Heart left ventricle (tissue), 16 donors: ENCODE measurements at places on chromosomes 2 and 18. TPM values are rescaled to one million over a fixed set of nuclear protein-coding genes. Genes with fewer than 3 reads are reported as not detected.

DNA sequence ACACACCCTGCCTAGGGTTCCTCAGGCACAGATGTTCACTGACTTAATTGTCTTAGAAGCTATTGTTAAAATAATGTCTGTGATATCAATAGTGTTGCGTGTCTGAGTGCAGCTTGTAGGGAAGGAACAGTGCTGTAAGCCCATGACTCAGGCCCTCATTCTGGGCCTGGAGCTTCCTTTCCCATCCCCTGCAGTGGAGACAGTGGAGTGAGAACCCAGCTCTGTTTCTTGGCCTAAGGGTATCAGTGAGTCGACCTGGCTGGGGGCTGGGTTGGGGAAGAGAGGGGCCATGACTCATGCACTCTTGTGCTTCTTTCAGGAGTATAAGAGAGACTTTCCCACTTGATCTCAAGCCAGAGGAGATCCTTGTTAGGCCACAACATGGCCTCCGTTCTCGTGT is 106.8 kb downstream of the HRH4 start:
- DNase-seq, result no peak

DNA sequence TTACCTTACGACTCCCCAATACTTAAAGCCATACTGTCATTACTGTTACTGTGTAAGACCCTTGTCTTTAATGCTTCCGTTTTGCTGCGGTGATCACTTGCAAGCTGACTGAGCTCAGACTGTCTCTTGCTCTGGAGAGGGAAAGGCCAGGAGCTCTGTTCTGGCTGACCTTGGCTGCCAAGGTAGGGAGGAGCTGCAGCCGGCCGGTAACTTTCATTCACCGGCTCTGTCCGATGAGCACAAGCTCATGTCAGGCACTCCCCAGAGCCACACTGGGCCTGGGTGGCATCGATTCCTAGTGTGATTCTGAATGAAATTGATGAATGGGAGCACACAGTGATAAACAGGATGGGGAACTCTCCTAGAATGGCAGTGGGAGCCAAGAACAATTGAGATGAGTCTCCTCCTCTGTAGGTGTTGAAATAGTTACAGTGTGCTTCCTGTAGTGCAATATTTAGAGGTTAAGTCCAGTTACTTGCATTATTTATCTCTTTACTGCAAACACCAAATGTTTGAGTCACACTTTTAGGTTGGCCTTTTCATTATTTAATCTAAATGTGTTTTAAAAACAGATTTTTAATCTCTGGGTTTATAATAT is 100.9 kb downstream of the ATP9B start:
- no peak for DNase-seq

DNA sequence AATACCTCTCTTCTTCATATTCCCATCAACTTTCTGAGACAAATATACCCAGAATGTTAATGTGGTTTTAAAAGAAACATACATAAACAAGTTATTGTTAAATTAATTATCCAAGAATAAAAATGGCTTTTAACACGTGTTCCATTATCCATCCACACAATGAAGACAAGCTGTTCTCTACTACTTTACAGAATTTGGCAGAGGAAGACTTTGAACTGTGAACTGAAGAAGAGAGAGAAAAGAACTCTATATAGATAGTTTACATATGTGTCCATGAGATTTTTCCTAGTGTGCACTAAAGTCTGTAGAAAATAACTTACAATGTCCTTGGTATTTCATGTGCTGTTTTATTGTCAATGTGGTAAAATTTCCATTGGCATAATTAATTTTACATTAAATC is 207.0 kb upstream of the COL3A1 start:
- DNase-seq, result no peak

DNA sequence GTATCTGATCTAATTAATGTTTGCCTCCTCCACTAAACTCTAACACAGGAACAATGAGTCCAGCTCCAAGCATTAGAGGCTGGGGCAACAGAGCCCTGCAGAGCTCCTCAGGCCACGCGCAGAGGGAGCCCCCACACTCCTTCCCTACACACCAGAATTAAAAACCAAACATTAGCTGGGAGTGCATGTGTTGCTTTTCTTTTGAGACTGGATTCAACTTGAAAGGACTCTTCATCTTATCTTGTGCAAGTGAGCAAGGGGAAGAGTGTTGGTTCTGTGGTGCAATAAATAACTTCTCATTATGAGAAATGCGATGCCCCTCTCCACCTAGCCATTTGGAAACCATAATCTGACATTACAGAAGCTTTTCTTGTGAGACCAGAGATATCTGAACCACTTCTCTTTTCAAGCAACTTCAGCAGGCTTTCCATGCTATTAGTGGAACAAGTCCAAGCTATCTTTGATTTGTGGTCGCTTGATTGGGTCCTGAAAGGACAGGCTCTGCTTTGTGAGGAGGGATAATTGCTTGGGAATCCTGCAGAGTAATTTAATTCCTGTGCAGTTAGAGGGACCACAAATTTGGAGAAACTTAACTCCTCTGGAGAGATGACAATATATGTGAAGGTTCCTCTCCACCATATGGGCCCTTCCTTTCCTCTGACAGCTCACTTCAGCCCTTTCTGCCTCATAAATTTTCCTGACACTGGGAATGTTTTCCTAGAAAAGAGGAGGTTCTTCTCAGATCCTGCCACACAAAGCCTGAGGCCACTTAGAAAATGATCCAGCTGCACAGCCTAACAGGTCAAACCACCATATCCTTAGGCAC is 112.5 kb downstream of the ATL2 start:
- DNase-seq, result no peak

Gene DYNAP
- polyA plus RNA-seq, result not detected
